ENCODE measurements at places on chromosomes 4 and X. TPM values are rescaled to one million over a fixed set of nuclear protein-coding genes. Genes with fewer than 3 reads are reported as not detected.

TAF7L gene
- total RNA-seq, result 0.45 TPM

LRRC66 gene
- 0.44 TPM for total RNA-seq

SLC4A4 gene
- 4.9 TPM for total RNA-seq

MAGEE2 gene
- total RNA-seq, result not detected

CDKL5 gene
- total RNA-seq, result 16.3 TPM

NLGN3 gene
- total RNA-seq, result 3.5 TPM

SYP gene
- total RNA-seq, result 0.33 TPM

SUPT20HL2 gene
- total RNA-seq, result not detected

HMGB2 gene
- 98.4 TPM for total RNA-seq

DRD5 gene
- 0.09 TPM for total RNA-seq

DNA sequence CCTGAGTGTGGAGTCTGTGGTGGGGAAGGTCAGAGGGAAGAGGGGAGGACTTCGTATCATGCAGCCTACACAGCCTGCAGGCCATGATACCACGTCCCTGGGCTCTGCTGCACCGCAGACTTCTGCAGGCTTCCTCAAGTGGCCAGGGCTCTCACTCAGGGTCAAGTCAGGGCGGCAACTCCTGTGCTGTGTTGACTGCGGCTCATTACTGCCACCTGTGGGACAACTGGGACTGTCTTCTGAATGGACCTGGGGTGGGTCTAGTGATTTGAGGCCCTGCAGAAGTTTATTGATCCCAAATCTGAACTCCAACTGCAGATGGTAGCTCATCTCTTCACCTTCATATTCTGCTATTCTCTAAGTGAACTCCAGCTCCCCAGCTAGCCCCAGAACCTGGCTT, 167.1 kb downstream of the NSUN7 start:
- DNase-seq, result no peak

DNA sequence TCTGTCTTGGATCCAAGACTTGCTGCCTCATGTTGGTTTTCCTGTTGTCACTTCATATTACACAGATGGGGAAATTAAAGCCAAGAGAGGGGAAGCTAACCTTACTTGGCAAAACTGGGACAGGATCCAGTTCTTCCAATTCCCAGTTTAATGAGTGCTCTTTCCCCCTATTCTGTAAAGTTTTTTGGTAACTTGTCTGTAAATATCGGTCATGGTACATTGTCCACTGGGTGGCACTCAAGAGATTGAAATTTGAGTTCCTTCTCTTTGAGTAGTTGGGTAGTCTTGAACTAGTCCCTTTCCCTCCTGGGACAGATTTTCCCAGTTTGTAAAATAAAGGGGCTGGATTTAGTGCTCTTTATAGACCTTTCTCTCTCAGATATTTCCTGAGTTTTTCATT, 12.4 kb upstream of the EOLA2 start:
- no peak for DNase-seq

GRCh38 chr4:43690116-43690515, 758.5 kb downstream of the KCTD8 start:
- no peak for DNase-seq

DNA sequence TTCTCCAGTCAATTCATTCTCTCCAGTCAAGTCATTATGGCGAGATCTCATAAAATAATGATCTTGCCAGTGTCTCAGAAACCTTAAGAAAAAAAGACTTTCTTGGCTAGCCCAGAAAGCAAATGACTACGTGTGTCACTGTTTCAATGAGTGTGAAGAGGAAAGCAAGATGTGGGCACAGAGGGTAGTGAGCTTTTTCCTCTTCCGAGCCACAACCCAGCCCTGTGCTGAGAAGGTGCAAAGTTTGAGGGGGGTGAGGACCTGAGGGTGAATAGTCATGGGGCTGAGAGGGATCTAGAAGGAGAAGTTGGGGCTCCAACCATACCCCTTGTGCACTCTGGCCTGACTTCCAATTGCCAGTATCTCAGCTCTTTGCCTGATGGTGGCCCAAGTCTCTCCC, 85.6 kb upstream of the EGFL6 start:
- DNase-seq, result no peak

GRCh38 chrX:11137543-11138139, 26.5 kb downstream of the HCCS start:
- DNase-seq, result no peak

GRCh38 chr4:108336076-108336475, 167.3 kb upstream of the LEF1 start:
- DNase-seq, result no peak

DNA sequence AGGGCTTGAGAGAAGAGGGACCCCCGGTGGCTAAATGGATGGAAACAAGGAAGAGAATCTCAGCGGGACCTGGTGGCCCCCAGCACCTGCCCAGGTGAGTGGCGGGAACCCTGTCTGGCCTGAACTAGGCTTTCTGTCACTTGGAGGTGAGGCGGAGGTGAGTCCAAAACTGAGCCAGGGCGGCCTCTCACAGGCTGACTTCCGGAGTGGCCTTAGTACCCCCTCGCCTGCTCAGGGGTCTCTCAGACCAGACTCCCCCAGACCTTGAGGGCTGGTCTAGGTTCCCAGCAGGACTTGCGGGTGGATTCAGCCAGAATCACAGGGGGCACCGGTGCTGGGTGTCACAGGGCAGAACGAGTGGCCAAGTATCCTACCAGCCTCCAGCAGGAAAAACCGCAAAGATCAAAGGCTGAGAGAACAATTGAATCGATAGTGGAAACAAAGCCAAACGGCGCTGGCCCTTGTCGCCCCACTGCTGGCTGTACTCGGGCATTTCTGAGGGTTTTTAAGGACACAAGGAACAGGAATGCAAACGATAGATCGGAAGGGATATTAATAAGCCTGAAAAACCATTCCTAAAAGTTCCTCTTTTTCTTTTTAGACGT, 67.8 kb downstream of the WFS1 start:
- DNase-seq, result no peak

GRCh38 chr4:73762409-73762808, 22.0 kb downstream of the CXCL8 start:
- no peak for DNase-seq

- no peak for DNase-seq
Observed at GRCh38 chr4:150375025-150375424, 206.9 kb upstream of the MAB21L2 start.

DNA sequence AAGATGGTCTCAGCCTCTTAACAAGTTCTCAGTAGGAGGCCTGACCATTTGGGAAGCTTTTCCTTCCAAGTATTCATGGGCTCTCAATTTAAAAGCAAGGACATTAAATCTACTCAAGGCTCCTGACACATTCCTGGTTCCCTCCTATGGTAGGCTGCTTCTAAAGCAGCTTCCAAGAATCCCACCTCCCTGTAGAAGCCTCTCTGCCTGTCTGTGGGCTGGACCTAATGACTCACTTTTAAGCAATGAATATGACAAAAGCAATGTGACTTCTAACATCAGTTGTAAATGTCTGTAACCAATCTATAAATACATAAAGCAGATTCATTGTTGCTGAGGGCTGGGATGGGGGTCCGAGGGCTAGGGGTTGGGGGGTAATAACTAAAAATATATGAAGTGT, 99.5 kb upstream of the FAM9B start:
- no peak for DNase-seq

DNA sequence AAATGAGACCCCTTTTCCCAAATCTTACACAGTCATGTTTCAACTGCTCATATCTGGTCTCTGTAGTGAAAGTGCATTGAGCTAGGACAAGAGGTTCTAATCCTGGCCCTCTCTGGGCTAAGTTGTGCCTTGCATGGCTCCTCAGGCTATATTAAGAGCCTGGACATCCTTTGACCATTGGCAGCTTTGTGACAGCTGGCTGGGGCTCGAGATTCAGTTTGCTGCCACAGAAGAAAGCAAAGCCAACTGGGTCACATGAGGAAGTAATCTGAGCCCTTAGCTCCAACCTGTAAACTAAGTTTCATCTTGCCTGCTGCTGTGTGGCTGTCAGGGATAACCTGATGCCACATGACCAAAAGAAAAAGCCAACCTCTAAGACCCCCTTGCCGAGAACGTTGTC, 51.8 kb upstream of the JADE1 start:
- DNase-seq, result no peak

- DNase-seq, result no peak
Observed at GRCh38 chr4:145886871-145887240, 51.8 kb downstream of the ZNF827 start.

DNA sequence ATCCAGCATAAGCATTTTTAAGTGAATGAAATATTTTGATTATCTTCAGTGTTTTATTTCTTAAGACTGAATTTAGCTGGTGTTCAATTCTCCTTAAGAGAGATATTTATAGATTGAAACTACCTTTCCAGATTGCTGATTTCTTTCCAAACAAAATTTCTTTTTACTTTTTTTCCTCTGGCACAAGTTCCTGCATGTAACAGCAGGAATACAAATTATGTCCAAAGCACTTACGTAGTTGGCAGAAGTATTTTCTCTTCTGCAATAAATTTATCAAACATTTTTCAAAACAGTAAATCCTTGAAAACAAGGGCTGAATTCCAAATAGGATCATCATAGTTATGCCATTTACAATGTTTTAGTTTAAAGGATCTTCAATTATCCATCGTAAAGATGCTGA, 412.6 kb downstream of the IQCM start:
- DNase-seq, result no peak

- no peak for DNase-seq
Observed at GRCh38 chr4:169054879-169055278, 44.8 kb upstream of the CBR4 start.

DNA sequence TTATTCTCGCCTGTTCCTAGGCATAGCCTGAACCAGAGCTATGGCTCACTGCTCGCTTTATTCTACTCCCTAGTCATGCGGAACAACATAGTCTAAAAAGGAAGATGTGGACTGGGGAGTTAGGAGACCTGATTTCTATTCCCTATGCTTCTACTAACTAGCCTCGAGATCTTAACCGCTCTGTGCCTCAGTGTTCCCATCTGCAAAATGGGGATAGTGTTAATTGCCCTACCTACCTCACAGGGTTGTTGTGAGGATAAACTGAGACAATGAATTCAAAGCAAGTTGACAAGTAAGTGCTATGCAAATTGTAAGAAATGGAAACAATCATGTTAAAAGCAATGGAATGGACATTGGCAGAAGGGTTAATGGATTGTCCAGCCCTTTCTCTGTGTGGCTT, 102.1 kb downstream of the AKAP4 start:
- DNase-seq, result no peak

DNA sequence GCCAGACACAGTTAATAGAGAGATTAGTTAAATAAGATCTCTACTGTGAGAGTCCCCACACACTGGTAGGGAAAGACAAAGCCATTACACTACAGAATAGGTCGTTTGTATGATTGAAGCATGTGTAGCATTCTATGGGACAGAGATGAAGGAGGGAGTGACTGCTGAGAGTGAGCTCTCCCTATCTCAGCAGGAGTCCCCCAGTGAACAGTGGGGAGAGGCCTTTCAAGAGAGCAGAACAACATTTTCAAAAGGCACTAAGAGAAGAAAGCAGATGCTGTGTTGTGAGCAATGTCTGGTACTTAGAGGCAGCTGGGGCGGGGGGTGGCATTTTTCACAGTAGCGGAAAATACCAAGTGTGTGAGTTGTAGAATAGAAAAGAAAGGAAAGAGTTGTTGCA, 413.6 kb downstream of the AFF2 start:
- DNase-seq, result no peak

DNA sequence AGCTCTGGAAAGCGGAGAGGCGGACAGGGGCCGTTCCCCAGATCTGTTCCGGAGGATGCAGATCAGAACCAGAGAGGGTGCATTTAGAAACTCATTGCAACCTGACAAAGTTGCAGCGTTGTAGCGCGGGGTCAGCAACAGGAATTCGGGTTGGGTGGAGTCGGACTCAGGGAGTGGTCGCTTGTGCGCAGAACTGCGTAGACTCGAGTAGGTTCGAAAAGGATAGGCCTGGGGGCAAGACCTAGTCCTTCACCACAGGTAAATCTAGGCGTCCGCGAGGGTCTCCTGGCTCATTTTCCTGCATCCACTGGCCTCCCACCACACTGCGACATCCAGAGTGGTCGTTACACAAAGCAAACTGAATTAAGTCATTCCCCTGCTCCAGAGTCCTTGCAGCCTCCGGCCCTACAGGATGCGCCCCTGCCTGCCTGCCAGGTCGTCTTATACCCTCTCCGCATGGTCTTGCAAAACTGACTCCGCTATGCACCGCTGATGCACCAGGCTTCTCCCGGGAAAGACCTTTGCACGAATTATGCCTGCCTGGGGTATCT, 4.7 kb upstream of the ZNF518B start:
- no peak for DNase-seq

- DNase-seq, result no peak
Observed at GRCh38 chr4:14368391-14368790, 633.9 kb upstream of the CPEB2 start.

GRCh38 chrX:9955506-9955905, 11.7 kb upstream of the CLDN34 start:
- DNase-seq, result no peak

- DNase-seq, result no peak
Observed at GRCh38 chr4:170589597-170590191, 499.9 kb upstream of the AADAT start.

GRCh38 chr4:176363072-176363471, 43.3 kb downstream of the SPCS3 start:
- no peak for DNase-seq

GRCh38 chrX:38087594-38087993, 81.2 kb downstream of the SYTL5 start:
- DNase-seq, result no peak

GRCh38 chr4:156378033-156378665, 424.5 kb upstream of the CTSO start:
- DNase-seq, result no peak

GRCh38 chr4:168723020-168723419, 226.2 kb downstream of the PALLD start:
- DNase-seq, result no peak

- DNase-seq, result no peak
Observed at GRCh38 chr4:86679441-86679840, 85.3 kb downstream of the PTPN13 start.

- no peak for DNase-seq
Observed at GRCh38 chrX:12322031-12322430, 183.8 kb downstream of the FRMPD4 start.

- no peak for DNase-seq
Observed at GRCh38 chr4:54516556-54517215, 141.1 kb upstream of the KIT start.

- no peak for DNase-seq
Observed at GRCh38 chrX:19715711-19716638, 171.4 kb downstream of the SH3KBP1 start.

DNA sequence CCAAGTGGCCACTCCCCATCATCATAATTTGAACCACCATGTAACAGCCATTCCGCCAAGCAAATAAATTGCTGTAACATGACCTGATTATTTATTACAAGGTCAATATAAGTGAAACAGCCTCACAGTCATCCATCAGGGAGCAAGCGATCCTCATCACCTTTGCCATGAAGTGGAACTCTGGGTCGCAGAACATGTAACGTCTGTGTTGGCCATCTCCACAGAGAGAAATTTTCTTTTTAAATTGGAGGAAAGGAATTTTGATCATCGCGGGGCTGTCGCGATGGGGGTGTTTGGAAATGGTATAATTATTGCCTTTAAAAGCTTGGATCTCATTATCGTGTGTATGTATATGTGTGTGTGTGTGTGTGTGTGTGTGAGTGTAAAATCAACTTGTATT, 90.2 kb downstream of the SHOX start:
- DNase-seq, result no peak

All from mesothelial cell of epicardium (in vitro differentiated cells).